ENCODE measurements at places on chromosomes 3 and 15. TPM values are rescaled to one million over a fixed set of nuclear protein-coding genes. Genes with fewer than 3 reads are reported as not detected.

The C2CD4B gene
- not detected for total RNA-seq

- no peak for DNase-seq
Observed at GRCh38 chr3:13138833-13139145, 65.6 kb upstream of the IQSEC1 start.

DNA sequence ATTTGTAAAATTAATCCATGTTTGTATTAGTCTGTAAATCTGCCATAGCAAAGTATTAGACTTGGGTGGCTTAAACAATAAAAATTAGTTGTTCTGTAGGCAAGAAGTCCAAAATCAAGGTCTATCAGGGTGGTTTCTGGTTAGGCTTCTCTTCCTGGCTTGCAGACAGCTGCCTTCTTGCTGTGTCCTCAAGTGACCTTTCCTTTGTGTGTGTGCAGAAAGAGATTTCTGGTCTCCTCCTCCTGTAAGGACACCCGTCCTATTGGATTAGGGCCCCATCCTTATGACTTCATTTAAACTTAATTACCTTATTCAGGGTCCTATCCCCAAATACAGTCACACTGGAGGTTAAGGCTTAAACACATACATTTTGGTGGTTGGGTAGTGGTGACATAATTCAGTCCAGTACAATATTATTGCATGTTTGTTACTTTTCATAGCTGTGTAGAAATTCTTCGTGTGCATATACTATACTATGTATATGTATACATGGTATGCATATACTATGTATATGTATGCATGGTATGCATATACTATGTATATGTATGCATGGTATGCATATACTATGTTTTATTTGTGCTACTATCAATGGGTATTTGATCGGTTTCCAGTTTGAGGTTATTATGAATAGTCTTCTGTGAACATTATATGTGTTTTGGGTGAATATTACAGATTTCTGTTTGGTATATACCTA is 57.9 kb upstream of the RNU6-1 start:
- DNase-seq, result no peak

DNA sequence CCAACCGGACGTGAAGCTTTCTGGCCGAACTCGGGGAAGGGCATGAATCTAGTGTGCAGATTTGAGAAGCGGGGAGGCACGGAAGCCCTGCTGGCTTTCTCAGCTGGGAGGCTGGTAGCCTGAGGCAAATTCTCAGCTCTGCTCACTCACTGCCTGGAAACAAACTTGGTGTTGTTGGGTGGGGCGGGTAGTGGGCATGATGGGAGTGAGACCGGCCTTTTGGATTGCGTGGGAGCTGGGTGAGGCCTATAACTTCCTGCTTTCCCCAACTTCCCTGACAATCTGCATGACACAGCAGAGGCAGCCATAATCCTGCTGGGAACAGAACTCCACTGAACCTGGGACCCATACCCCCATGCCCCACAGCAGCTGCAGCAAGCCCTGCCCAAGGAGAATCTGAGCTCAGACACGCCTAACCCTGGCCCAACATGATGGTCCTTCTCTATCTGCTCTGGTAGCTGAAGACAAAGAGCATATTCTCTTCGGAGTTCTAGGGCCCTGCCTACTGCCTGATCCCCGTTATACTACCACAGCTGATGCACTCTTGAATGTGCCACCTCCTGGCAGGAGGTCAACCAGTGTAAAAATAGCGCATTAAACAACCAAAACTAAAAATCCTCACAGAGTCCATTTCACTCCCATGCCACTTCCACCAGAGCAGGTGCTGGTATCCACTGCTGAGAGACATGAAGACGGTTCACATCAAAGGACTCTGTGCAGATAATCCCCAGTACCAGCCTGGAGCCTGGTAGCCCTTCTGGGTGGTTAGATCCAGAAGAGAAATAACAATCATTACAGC is 44.7 kb downstream of the CEP70 start:
- DNase-seq, result no peak

All from fibroblast of lung (primary cell).